Activated CD4-positive, alpha-beta T cell treated with anti-CD3 and anti-CD28 coated beads, Interleukin-2, amount 10 ng/mL, durations not matched to agents 7 days and 5 days (primary cell): ENCODE measurements at places on chromosomes 6 and 20. TPM values are rescaled to one million over a fixed set of nuclear protein-coding genes. Genes with fewer than 3 reads are reported as not detected.

DNA sequence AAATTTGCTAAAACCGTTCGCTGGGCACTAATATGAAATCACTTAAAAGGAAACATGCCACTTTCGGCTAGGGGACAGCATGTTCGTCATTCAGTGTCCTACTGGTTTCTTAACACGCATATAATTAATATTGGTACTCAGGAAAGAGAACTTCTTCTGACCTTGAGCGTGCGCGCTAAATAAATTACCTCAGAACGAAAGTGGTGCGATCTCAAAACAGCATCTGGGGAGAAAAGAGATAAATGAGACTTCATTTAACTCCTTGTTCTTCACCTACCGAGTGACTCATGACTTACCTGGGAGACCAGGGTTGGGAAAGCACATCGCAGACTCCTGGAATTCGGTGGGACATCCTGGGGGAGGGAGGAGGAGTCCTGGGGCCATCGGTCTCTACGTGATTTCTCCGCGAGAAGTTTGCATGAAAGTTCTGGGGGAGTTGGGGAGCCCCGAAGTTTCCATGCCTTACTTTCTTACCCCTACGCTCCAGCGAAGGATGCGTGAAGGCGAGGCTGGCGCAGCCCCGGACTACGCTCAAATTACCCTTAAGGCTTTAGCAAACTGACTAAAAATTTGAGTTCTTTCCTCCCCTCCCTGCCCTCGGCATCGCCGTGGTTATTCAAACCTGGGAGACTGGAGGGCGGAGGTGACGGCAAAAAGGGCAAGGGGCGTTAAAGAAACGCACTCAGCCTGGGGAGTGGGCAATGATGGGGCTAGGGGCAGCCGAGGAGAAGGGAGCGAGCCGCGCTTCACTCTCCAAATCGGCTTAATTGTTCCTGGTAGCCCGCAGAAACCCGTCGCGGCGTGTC, 1.1 kb upstream of the BEND6 start:
- DNase-seq: no peak
- peaks cover 22% of the 10 kb centered on the region for H3K4me1 ChIP-seq
- peak overlapping the region; percentile 84 for H3K4me3 ChIP-seq
- no peaks in the 10 kb centered on the region for H3K36me3 ChIP-seq
- peaks cover 74% of the 10 kb centered on the region for H3K27me3 ChIP-seq
- H3K27ac ChIP-seq: peak overlapping the region; percentile 68

DNA sequence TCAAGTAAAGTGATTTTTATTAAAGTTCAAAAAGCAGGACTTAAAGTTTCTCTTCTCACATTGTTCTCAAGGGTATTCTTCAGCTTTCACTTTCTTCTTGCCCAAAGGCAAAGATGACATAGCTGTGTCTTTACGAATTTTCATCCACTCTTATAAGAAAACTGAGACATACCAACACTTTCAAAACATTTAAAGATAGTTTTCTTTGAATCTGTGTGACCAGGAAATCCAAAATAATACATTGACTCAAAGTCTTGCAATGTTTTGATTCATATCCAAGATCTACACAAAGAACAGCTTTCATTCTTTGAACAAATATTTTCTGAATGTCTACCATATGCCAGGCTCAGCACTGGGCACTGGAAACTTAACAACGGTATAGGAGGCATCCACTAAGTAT, 117.9 kb downstream of the SIM1 start:
- H3K27me3 ChIP-seq: peaks cover 2% of the 10 kb centered on the region
- no peaks in the 10 kb centered on the region for H3K36me3 ChIP-seq
- peaks cover 1% of the 10 kb centered on the region for H3K4me1 ChIP-seq
- H3K27ac ChIP-seq: no peak overlapping the region
- no peak for DNase-seq

DNA sequence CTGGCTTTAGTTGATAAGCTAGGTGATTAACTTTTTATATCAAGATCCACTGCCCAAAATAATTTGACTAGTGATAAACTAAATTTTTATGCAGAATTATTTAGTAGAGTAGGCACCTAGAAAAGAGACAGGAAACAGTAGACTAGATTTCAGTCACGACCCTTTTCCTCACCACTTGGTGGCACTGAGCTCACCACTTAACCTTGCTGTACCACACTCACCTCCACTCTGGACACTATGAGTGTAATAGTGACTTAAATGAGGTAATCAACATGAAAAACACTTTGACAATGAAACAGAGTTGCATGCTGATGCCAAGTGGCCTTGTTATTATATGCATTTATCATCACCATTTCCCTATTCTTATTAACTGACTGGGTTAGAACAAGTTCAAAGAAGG, 730.4 kb downstream of the KIF16B start:
- no peak overlapping the region for H3K27ac ChIP-seq
- no peak overlapping the region for H3K4me3 ChIP-seq
- no peaks in the 10 kb centered on the region for H3K36me3 ChIP-seq
- no peaks in the 10 kb centered on the region for H3K27me3 ChIP-seq

DNA sequence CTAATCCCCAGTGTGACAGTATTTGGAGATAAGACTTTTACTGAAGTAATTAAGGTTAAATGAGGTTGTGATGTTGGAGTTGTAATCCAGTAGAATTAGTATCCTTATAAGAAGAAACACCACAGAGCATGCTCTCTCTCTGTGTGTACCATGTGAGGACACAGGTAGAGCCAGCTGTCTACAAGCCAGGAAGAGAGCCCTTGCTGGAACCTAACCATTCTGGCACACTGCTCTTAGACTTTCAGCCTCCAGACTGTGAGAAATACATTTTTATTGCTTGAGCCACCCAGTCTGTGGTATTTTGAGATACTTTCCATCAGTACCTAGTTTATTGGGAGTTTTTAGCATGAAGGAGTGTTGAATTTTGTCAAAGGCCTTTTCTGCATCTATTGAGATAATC, 110.2 kb downstream of the PHF3 start:
- DNase-seq: no peak
- no peak overlapping the region for H3K4me3 ChIP-seq
- no peak overlapping the region for H3K27ac ChIP-seq
- H3K27me3 ChIP-seq: no peaks in the 10 kb centered on the region
- no peaks in the 10 kb centered on the region for H3K4me1 ChIP-seq

DNA sequence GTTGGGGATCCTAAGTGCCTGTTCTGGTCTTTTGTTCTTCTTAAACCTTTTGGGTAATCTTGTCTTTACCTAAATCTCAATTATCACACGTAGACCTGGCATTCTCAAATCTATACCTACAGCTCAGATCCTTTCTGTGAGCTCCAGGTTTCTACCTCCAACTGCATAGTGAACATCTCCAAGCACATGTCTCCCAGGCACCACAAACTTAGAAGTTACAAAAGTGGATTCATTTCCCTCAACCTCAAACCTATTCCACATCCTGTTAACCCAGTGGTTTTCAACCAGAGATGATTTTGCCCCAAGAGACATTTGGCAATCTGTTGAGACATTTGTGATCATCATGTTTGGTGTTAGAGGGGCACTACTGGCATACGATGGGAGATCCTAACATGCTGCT, 183.5 kb downstream of the TENT5A start:
- H3K27ac ChIP-seq: no peak overlapping the region
- H3K36me3 ChIP-seq: no peaks in the 10 kb centered on the region
- DNase-seq: no peak
- no peak overlapping the region for H3K4me3 ChIP-seq

GRCh38 chr20:36548006-36548315, 6.6 kb downstream of the MYL9 start:
- H3K27me3 ChIP-seq: no peaks in the 10 kb centered on the region
- H3K36me3 ChIP-seq: no peaks in the 10 kb centered on the region
- no peak overlapping the region for H3K4me3 ChIP-seq
- no peak overlapping the region for H3K27ac ChIP-seq
- H3K4me1 ChIP-seq: no peaks in the 10 kb centered on the region

DNA sequence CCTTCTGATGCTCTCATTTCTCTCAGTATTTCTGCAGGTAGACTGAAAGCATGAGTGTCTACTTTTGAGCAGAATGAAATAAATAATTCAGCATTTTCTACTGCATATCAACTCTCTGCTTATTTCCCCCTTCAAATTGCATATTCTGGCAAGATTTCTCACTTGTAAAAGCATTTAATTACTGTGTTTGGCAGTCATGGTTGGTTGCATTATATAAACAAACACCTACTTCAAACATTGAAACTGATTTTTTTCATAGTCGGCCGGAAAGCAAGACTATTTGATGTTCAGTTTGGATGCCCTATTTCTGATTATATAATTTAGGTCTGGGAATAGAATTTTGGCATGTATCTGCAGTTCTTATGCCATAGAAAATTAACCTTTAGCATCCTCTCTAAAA, 73.1 kb downstream of the PLEKHG1 start:
- peaks cover 2% of the 10 kb centered on the region for H3K27me3 ChIP-seq
- no peak for DNase-seq
- H3K27ac ChIP-seq: no peak overlapping the region
- no peaks in the 10 kb centered on the region for H3K36me3 ChIP-seq
- no peak overlapping the region for H3K4me3 ChIP-seq
- H3K4me1 ChIP-seq: peaks cover 27% of the 10 kb centered on the region

GRCh38 chr6:63410435-63411426, 90.9 kb upstream of the LGSN start:
- H3K27ac ChIP-seq: no peak overlapping the region
- H3K27me3 ChIP-seq: no peaks in the 10 kb centered on the region
- no peaks in the 10 kb centered on the region for H3K36me3 ChIP-seq
- H3K4me1 ChIP-seq: no peaks in the 10 kb centered on the region
- no peak overlapping the region for H3K4me3 ChIP-seq

DNA sequence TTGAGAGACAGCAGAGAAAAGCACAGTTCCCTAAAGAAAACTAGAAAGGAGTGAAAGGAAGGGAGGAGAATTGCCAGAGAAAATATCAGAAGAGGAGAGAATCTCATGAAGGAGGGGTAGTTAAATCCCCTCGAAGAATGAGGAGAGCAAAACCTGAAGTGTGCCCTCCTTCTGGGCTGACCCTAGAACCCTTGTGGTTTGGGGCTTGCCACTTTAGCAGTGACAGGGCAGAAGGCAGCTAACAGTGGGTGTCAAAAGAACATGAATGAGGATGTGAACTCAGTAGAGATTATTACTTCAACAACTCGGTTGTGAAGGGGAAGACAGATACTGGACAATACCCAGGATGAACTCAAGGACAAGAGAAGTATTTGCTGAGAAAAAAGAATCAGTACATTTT, 73.6 kb downstream of the RALGAPA2 start:
- no peak for DNase-seq
- no peak overlapping the region for H3K4me3 ChIP-seq
- no peak overlapping the region for H3K27ac ChIP-seq
- H3K27me3 ChIP-seq: no peaks in the 10 kb centered on the region
- peaks cover 10% of the 10 kb centered on the region for H3K4me1 ChIP-seq

- no peak overlapping the region for H3K27ac ChIP-seq
- H3K4me1 ChIP-seq: no peaks in the 10 kb centered on the region
- no peaks in the 10 kb centered on the region for H3K36me3 ChIP-seq
- no peak overlapping the region for H3K4me3 ChIP-seq
- no peaks in the 10 kb centered on the region for H3K27me3 ChIP-seq
- no peak for DNase-seq
Observed at GRCh38 chr6:155116571-155116910, 121.4 kb downstream of the TIAM2 start.

DNA sequence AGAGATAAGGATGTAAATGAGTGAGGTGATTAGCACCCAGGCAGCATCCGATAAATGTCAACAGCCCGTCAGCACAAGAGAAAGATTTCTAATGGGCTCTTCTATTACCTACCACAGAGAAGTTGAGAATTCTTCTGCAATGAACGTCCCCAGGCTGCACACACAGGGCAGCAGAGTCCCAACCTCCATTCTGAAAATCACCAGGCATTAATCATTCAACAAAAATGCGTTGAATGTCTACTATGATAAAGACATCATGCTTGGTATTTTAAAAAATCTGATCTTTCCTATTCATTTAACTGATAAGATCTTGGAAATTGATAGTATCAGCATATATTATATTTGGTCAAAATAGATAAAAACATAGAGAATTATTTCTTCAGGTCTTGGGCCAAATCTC, 59.5 kb upstream of the VGLL2 start:
- no peak overlapping the region for H3K27ac ChIP-seq
- no peak for DNase-seq
- no peaks in the 10 kb centered on the region for H3K36me3 ChIP-seq
- no peaks in the 10 kb centered on the region for H3K4me1 ChIP-seq

- no peak overlapping the region for H3K4me3 ChIP-seq
- no peak overlapping the region for H3K27ac ChIP-seq
- DNase-seq: no peak
- no peaks in the 10 kb centered on the region for H3K4me1 ChIP-seq
Observed at GRCh38 chr20:919491-919916, 3.4 kb upstream of the ANGPT4 start.

- H3K36me3 ChIP-seq: no peaks in the 10 kb centered on the region
- no peak overlapping the region for H3K4me3 ChIP-seq
- H3K27me3 ChIP-seq: peaks cover 66% of the 10 kb centered on the region
Observed at GRCh38 chr6:100446115-100447080, 18.3 kb downstream of the SIM1 start.

DNA sequence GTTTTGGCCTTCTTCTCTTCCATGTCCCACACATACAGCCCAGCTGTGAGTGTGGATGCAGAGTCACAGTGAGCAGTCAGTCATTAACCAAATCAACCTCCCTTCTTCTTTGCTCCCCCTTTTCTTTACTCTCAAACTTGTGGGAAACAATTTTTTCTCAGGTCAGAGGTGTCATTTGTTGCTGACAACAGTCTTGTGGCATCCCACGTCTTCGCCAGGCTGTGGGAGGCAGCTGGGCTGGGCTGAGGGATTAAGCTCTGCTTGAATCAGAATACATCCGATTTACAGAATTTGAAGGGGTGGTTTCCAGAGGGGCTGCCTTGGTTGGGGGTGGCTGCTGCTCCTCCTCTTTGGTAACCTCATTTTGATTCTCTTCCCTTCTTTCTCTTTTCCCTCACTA, 40.5 kb downstream of the SCGN start:
- H3K27me3 ChIP-seq: peaks cover 33% of the 10 kb centered on the region
- H3K27ac ChIP-seq: no peak overlapping the region
- no peak for DNase-seq
- H3K4me3 ChIP-seq: no peak overlapping the region

GRCh38 chr6:80156221-80156620, 49.8 kb downstream of the BCKDHB start:
- H3K36me3 ChIP-seq: no peaks in the 10 kb centered on the region
- no peaks in the 10 kb centered on the region for H3K4me1 ChIP-seq
- H3K27me3 ChIP-seq: no peaks in the 10 kb centered on the region
- DNase-seq: no peak
- H3K4me3 ChIP-seq: no peak overlapping the region

GRCh38 chr6:43250992-43251373, 7.7 kb downstream of the TTBK1 start:
- peaks cover 25% of the 10 kb centered on the region for H3K4me1 ChIP-seq
- H3K27me3 ChIP-seq: peaks cover 24% of the 10 kb centered on the region
- H3K27ac ChIP-seq: no peak overlapping the region

Gene ARFGEF2
- total RNA-seq: 20.0 TPM

Gene SSTR4
- total RNA-seq: not detected

Gene R3HDML
- total RNA-seq: not detected

Gene EFCAB8
- 0.94 TPM for total RNA-seq

Gene MUCL3
- total RNA-seq: not detected

Gene ARHGAP18
- total RNA-seq: 7.5 TPM

Gene CCN6
- not detected for total RNA-seq

Gene STMND1
- total RNA-seq: not detected

Gene AIG1
- 12.1 TPM for total RNA-seq

Gene BCLAF1
- 164 TPM for total RNA-seq

Gene PPP1R3G
- total RNA-seq: 0.05 TPM

Gene HNF4A
- not detected for total RNA-seq
